ENCODE measurements at places on chromosomes 7 and 10. TPM values are rescaled to one million over a fixed set of nuclear protein-coding genes. Genes with fewer than 3 reads are reported as not detected.

The CCDC71L gene
- total RNA-seq = 20.5 TPM

DNA sequence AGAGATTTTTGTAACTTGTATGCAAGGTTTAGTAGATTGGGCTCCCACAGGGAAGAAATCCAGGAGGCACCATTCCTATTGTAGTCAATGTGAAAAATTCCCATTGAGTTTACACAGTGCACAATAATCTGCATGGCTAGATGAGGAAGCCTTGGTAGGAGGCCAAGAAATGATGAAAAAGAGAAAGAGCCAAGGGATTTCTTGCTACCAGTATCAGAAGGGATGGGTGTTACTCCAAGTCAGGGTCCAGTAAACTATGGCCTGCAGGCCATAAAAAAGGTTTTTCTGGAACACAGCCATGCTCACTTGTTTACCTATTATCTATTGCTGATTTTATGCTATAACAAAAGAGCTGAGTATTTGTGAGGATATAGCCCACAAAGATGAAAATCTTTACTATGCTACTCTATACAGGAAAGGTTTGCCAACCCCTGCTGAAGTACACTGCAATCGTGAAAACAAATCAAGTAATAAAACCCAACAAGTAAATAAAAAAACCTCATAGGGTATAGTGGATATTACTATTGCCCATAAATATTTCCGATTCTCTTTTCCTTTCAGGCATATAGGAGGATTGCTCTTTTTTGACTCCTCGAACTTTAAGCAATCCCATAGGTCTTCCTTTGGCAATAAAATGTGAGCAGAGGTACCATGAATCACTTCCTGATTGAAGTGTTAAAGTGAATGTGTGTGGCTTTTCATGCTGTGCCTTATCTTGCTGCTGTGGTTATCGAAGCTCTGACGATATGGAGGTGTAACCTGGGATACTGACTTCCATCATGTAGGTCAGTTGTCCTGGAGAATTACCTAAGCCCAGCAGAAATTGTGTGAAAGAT, 256.3 kb upstream of the MAGI2 start:
- H3K36me3 ChIP-seq = no peaks in the 10 kb centered on the region
- DNase-seq = no peak
- H3K27me3 ChIP-seq = no peaks in the 10 kb centered on the region

- H3K4me3 ChIP-seq = no peak overlapping the region
- no peak overlapping the region for H3K27ac ChIP-seq
- no peaks in the 10 kb centered on the region for H3K27me3 ChIP-seq
- DNase-seq = no peak
Observed at GRCh38 chr10:128751284-128751683, 625.1 kb upstream of the MKI67 start.

GRCh38 chr7:112495810-112496462, 15.1 kb downstream of the LSMEM1 start:
- H3K27me3 ChIP-seq = peaks cover 30% of the 10 kb centered on the region
- no peaks in the 10 kb centered on the region for H3K36me3 ChIP-seq
- peaks cover 2% of the 10 kb centered on the region for H3K4me1 ChIP-seq
- no peak overlapping the region for H3K27ac ChIP-seq
- no peak for DNase-seq

DNA sequence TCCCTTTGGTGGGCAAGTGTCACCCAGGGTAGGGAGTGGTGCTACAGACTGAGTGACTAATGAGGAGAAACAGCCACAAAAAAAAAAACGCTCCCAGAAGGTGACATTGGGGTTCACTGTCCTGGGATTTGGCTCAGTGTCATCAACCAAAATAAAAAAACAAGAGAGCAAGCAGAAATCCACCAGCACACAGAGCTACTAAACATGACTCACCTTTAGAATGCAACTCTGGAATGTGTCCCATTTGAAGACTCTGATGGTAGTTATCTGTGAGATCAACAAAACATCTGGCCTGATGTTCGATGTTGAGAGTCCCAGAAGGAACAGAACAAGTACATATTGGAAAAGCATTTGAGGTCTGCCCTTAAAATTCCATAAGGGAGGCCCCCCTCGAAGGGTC, 200.3 kb upstream of the LYZL2 start:
- no peaks in the 10 kb centered on the region for H3K27me3 ChIP-seq
- H3K27ac ChIP-seq = no peak overlapping the region
- H3K4me1 ChIP-seq = no peaks in the 10 kb centered on the region
- DNase-seq = no peak
- H3K4me3 ChIP-seq = no peak overlapping the region

GRCh38 chr7:101377189-101377736, 14.6 kb downstream of the COL26A1 start:
- H3K4me3 ChIP-seq = no peak overlapping the region
- no peak overlapping the region for H3K27ac ChIP-seq
- no peaks in the 10 kb centered on the region for H3K4me1 ChIP-seq
- H3K36me3 ChIP-seq = no peaks in the 10 kb centered on the region
- DNase-seq = no peak
- peaks cover 18% of the 10 kb centered on the region for H3K27me3 ChIP-seq

DNA sequence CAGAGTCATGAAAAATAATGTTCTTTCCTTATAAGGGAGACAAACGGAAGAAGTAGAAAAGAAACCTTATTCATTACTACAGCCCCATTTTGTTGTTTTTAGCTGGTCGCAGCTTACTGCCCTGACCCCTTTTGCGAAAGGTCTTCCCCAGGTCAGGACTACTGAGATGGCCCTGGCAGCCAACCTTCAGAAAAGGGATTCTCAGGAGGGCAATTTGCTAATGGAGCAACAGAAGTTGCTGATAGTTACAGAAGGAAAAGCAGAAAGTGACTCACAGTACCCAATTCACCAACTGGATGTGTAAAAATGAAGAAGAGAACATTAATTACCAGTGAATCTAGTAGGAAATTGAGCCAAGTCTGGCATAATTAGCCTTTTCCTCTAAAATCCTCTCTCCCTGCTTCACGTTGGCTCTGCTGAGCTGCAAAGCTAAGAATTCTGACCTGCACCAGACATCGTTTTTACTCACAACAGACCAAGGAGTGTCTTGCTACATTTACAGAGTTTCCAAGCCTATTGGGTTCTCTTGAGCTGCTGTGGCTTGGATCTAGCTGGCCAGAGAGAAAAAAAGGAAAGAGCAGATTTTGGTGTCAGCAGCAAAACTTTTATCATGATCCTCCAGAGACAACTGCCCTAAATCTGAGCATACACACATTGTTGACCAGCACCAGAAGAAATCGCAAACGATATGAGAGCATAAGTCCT, 499.9 kb upstream of the FZD8 start:
- H3K36me3 ChIP-seq = no peaks in the 10 kb centered on the region
- DNase-seq = no peak
- H3K27ac ChIP-seq = no peak overlapping the region
- no peaks in the 10 kb centered on the region for H3K27me3 ChIP-seq
- no peaks in the 10 kb centered on the region for H3K4me1 ChIP-seq

DNA sequence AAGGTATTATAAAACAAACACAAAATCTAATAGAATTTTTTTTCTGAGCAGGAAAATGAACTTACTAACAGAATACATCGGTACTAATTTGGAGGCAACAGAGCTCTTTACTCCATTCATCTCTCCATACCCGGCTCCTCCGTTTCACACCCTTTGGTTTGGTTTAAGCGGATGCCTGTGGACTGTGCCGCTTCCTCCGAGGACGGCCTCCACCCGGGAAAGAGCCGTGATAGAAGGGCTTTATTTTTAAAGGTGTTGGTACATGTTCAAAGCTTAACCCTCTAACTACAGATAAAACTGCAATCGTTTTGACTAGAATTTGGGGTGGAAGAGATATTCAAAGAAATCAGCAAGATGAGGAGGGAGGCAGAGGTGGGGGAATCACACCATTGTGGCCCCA, 1.9 kb downstream of the VIPR2 start:
- no peaks in the 10 kb centered on the region for H3K36me3 ChIP-seq
- DNase-seq = no peak
- peaks cover 2% of the 10 kb centered on the region for H3K4me1 ChIP-seq
- H3K27me3 ChIP-seq = peaks cover 34% of the 10 kb centered on the region
- no peak overlapping the region for H3K27ac ChIP-seq
- H3K4me3 ChIP-seq = no peak overlapping the region

- H3K4me3 ChIP-seq = no peak overlapping the region
- H3K27me3 ChIP-seq = peaks cover 9% of the 10 kb centered on the region
- H3K27ac ChIP-seq = peak overlapping the region; percentile 49
- no peaks in the 10 kb centered on the region for H3K36me3 ChIP-seq
- peaks cover 11% of the 10 kb centered on the region for H3K4me1 ChIP-seq
- no peak for DNase-seq
Observed at GRCh38 chr10:78202386-78202785, 168.7 kb downstream of the RPS24 start.
